ENCODE measurements at places on chromosomes 1 and 21.

DNA sequence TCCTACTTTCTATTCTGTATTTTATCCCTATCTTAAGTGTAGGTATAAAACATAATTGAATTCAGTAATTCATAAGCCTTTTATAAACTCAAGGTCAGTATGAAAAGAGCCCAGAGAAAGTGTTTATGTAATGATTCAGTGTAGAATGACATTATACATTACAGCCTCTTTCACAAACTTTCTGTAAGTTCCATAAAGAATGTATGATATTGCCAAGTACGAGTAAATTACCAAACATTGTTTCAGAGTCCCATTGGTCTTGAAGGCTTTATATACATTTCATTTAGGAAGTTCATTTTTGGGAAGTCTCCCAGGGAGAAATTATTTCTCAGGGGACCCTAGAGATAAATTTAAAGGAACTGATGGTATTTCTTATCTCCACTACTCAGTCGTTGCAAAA is 37.8 kb upstream of the VAMP3 start:
- DNase-seq: no peak

DNA sequence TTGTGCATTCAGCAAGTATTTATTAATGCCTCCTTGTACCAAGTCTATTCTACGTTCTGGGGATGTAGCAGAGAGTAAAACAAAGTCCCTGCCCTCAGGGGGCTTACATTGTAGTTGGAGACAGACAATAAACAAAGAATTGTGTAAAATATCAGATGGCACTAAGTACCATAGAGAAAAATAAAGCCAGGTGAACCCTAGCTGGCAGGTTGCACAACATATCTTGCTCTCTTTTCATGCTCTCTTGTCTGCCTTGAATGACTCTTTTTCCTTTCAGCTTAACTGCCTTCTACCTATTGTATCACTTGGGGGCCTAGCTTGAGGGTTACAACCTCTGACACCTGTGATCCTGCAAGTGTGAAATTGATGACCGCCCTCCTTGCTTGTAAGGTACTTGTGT is 20.7 kb upstream of the FASLG start:
- no peak for DNase-seq

GRCh38 chr1:202101184-202101583 is 21.5 kb upstream of the GPR37L1 start:
- DNase-seq: no peak

GRCh38 chr1:165697881-165698760 is at the start of gene ALDH9A1:
Gene ALDH9A1, minus strand, starts transcription at chr1:165698562. Its CDS starts 4 bp downstream, at chr1:165698558.
- peak; percentile 69 for DNase-seq

- DNase-seq: peak; percentile 13
Observed at GRCh38 chr1:110155878-110156522, 5.7 kb downstream of the SLC6A17 start.

All from stimulated activated CD4-positive, alpha-beta T cell treated with anti-CD3 and anti-CD28 coated beads, Interleukin-1b, Interleukin-23, amount 100 ng/mL, for 4 hours (primary cell).